ENCODE measurements at places on chromosomes 11 and 22.
A peak's percentile ranks its signal among the peaks of the same experiment; 100 is the strongest.

- peak; percentile 11 for DNase-seq
These were observed 99.3 kb downstream of the FDX1 start for GRCh38 chr11:110529043-110529442.

- DNase-seq, result peak; percentile 80
These were observed 884 bp downstream of the IL10RA start for GRCh38 chr11:117986981-117987574.

DNA sequence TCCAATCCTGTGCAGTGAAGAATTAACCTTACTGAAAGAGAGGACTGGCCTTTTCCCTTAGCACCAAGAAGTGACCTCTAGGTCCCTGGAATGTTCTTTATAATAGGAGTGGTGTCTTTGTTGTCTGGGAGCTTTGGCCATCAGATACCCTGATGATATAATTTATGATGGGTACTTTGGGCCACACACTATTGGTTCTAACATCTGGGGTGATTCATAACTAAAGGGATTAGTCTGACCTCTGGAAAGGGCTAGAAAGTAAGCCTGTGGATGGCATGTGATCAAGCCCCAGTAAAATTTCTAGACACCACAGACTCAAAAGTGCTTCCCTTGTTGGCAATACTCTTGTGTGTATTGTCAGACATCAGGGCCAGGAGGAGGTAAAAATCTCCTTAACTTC, 891.2 kb downstream of the KCNA4 start:
- DNase-seq, result no peak

- no peak for DNase-seq
These were observed 162.4 kb downstream of the SOX6 start for GRCh38 chr11:16193897-16194381.

DNA sequence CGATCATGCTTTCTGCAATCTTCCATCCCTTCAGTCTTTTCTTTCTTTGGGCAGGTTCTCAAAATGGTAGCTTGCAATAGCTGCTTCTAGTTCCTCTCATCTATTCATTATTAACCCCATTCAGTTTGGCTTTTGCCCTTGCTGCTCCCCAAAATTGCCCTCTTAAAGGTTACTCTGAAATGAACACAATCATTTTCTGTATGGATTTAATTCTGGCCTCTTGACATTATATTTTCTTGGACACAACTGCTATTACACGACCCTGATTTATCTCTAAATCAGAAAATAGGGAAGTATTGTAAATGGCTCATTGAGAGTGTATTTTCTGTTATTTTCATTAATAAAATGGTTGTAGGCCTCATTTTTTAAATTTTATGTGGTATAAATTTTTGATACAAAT, at the start of gene ANGPTL5:
TSS of gene ANGPTL5 (minus strand) at position 101 of the 400 bp plus-strand sequence. CDS start 8,613 bp downstream, outside the sequence.
- no peak for DNase-seq
